Activated naive CD8-positive, alpha-beta T cell treated with anti-CD3 and anti-CD28 coated beads for 36 hours (primary cell): ENCODE measurements at places on chromosomes 1 and 21. TPM values are rescaled to one million over a fixed set of nuclear protein-coding genes. Genes with fewer than 3 reads are reported as not detected.

Gene FABP3
- not detected for total RNA-seq

Gene CBR3
- total RNA-seq, result 9.5 TPM

Gene PTGER3
- total RNA-seq, result not detected

Gene LCE1F
- not detected for total RNA-seq

Gene PLEKHN1
- 1.3 TPM for total RNA-seq

- H3K4me3 ChIP-seq, result no peak overlapping the region
- H3K36me3 ChIP-seq, result no peaks in the 10 kb centered on the region
- DNase-seq, result no peak
- H3K27ac ChIP-seq, result no peak overlapping the region
- H3K27me3 ChIP-seq, result peaks cover 4% of the 10 kb centered on the region
These were observed 3.2 kb upstream of the CELSR2 start for GRCh38 chr1:109246141-109246551.

DNA sequence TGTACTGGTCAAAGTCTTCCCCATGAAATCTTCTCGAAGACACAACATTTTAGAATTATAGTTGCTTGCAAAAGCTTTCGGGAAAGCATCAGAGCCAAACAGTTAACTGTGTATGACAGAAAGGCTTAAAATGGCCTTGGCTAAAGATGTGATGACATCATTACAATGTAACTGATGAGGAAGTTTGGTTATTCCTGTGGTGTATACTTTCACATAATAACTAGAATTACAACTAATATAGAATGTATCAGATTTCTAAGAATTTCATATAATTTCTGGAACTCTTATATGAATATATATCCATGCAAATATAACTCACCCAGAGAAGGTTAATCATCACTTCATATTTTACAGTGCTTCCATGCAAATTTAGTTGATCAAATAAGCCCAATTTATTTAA is 8.4 kb downstream of the TP73 start:
- DNase-seq, result no peak
- no peak overlapping the region for H3K4me3 ChIP-seq
- H3K4me1 ChIP-seq, result peaks cover 17% of the 10 kb centered on the region

DNA sequence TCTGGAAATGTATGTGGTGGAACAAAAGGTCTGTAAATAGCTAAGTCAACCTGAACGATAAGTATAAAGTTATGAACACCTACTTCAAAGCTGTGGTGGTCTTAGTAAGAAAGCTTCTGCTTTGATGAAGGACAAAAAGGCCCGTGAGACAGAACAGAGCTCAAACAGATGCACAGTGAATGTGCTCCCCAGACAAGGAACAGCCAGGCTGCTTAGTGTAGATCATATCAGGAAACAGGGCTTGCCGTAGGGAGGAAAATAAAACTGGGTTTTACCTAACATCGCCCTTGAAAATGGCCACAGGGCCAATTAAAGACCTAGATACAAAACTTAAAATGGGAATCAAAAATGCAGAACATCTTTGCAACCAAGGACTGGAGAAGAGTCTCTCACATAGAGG is 40.2 kb downstream of the PRSS38 start:
- H3K4me1 ChIP-seq, result no peaks in the 10 kb centered on the region
- H3K27ac ChIP-seq, result no peak overlapping the region
- no peaks in the 10 kb centered on the region for H3K27me3 ChIP-seq
- no peak overlapping the region for H3K4me3 ChIP-seq
- no peaks in the 10 kb centered on the region for H3K36me3 ChIP-seq

DNA sequence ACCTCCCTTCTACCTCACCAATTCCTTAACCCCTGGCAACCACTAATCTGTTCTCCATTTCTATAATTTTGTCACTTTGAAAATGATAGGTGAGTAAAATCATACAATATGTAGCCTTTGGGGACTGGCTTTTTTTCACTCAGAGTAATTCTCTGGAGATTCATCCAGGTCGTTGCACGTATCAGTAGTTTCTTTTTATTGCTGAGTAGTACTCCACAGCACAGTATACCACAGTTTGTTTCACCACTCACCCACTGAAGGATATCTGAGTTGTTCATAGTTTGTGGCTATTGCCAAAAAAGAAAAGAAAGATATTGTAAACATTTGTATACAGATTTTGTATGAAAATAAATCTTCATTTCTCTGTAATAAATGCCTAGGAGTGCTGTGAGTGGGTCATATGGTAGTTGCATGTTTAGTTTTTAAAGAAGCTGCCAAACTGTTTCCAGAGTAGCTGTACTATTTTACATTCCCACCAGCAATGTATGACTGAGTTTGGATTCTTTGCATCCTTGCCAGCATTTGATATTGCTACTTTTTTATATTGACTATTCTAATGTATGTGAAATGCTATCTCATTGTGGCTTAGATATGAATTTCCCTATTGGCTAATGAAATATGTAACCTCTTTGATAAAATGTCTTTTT is 3.7 kb downstream of the CHD1L start:
- H3K4me1 ChIP-seq, result peaks cover 58% of the 10 kb centered on the region
- H3K4me3 ChIP-seq, result no peak overlapping the region
- H3K27ac ChIP-seq, result peak overlapping the region; percentile 1
- no peaks in the 10 kb centered on the region for H3K27me3 ChIP-seq
- peaks cover 40% of the 10 kb centered on the region for H3K36me3 ChIP-seq
- no peak for DNase-seq

DNA sequence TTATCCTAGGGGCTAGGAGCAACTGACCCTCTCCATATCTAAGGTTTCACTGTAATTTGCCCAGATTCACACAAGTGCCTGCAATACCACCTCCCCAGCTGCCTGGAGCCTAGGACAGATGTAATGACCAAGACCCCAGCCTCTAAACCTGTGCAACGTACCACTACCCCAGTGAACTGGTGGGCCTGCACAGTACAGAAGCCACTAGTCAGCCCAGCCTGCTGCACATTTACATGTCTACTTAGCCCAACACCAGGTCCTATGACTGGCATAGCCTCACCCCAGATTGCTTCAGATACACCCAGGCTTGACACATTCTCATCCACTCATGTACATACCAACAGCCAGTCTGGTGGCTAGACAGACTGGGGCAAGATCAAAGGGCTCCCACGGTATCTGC is 1336.6 kb downstream of the BRINP3 start:
- H3K4me1 ChIP-seq, result no peaks in the 10 kb centered on the region
- no peak overlapping the region for H3K4me3 ChIP-seq
- no peak for DNase-seq
- H3K36me3 ChIP-seq, result no peaks in the 10 kb centered on the region
- H3K27ac ChIP-seq, result no peak overlapping the region

DNA sequence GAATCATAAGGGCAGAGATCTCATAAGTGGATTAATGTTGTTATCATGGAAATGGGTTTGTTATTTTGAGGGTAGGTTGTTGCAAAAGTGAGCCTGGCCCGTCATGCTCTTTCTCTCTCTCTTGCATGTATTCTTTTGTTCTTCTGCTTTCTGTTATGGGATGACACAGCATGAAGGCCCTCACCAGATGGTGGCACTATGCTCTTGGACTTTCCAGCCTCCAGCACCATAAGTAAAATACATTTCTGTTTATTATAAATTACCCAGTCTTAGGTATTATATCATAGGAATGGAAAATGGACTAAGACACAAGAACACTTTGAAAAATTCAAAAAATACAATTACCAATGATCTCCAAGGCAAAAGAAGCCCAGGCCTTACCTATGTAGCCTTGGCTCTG is 676.1 kb downstream of the PTPRU start:
- no peak for DNase-seq
- no peaks in the 10 kb centered on the region for H3K4me1 ChIP-seq
- H3K27me3 ChIP-seq, result peaks cover 35% of the 10 kb centered on the region
- no peak overlapping the region for H3K4me3 ChIP-seq

- H3K36me3 ChIP-seq, result no peaks in the 10 kb centered on the region
- peaks cover under 1% of the 10 kb centered on the region for H3K27me3 ChIP-seq
- no peak for DNase-seq
These were observed 95.4 kb upstream of the USP24 start for GRCh38 chr1:55310505-55310971.

- H3K4me3 ChIP-seq, result no peak overlapping the region
- DNase-seq, result no peak
- no peaks in the 10 kb centered on the region for H3K27me3 ChIP-seq
- H3K4me1 ChIP-seq, result peaks cover 5% of the 10 kb centered on the region
- H3K27ac ChIP-seq, result no peak overlapping the region
These were observed 11.2 kb upstream of the GATAD2B start for GRCh38 chr1:153933955-153934354.

DNA sequence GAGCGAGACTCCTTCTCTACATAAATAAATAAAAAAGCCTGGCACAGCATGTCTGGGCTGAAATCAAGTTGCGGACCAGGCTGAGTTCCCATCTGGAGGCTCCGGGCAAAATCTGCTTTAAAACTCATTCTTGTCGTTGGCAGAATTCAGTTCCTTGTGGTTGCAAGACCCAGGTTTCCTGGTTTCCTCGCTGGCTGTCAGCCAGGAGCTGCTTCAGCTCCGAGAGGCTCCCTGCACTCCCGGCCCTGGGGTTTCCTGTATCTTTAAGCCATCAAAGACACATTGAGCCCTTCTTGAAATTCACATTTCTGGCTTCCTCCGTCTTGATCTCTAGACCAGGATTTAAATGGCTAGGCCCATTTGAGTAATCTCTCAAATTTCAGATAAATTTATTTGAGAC is 20.6 kb upstream of the SCCPDH start:
- DNase-seq, result no peak
- H3K27me3 ChIP-seq, result peaks cover 3% of the 10 kb centered on the region
- no peak overlapping the region for H3K27ac ChIP-seq
- H3K4me3 ChIP-seq, result no peak overlapping the region
- H3K4me1 ChIP-seq, result peaks cover 8% of the 10 kb centered on the region
- no peaks in the 10 kb centered on the region for H3K36me3 ChIP-seq

- H3K4me1 ChIP-seq, result peaks cover 22% of the 10 kb centered on the region
- peak overlapping the region; percentile 94 for H3K27ac ChIP-seq
- peak; percentile 54 for DNase-seq
- H3K27me3 ChIP-seq, result peaks cover 4% of the 10 kb centered on the region
- H3K4me3 ChIP-seq, result no peak overlapping the region
These were observed 6.6 kb upstream of the NTPCR start for GRCh38 chr1:232943679-232944252.

DNA sequence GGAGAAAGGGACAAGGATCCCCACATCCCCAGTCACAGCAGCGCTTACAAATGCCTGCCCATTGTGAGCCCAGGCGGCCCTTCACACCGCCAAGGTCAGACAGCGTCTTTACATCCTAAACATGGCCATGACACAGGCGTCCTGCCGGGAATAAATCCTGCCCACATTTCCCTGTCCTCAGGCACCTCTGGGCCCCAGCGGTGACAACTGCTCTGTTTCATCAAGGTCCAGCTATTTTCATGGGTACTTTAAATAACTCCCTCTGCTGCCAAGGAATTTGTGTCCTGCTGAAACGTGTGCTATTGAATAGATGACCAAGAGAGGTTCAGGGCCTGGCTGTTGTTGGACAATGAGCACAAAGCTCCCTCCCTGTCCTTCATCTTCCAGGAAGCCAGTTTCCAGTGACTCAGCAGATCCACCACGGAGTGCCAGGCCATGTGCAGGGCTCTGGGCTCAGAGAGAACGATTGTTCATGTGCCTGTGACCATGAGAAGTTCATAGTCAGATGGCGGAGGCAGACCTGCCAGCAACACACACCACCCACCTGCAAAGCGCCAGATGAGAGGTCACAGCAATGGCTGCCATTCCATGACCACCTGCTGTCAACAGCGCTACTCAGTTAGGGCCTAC is 195.8 kb downstream of the MATN1 start:
- no peaks in the 10 kb centered on the region for H3K4me1 ChIP-seq
- no peak overlapping the region for H3K27ac ChIP-seq
- H3K4me3 ChIP-seq, result no peak overlapping the region

DNA sequence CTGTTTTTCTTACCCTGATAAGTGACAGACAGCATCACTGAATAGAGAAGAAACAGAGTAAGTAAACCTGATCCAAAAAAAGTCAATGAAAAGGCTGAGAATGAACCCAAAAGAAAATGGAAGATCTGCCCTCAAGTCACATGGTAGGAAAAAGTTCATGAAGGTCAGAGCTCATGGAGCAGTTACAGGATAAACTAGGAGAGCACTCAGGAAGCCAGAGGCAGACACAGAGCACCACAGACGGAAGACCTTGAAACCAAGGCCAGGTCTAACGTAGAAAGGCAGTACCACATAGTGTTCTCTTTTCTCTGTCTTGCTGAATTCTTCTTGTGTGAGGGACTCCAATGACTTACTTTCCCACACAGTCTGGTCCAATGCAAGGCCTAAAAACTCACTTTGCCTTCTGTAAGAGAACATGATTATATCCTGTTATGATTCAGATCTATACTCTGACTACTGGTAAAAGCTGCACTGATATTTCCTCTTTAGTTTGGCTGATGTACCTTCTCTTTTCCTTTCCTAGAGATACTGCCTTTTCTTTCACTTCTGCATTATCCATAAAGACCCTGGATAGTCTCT is 40.8 kb downstream of the RTCA start:
- H3K36me3 ChIP-seq, result no peaks in the 10 kb centered on the region
- H3K4me1 ChIP-seq, result no peaks in the 10 kb centered on the region
- H3K27me3 ChIP-seq, result no peaks in the 10 kb centered on the region
- H3K4me3 ChIP-seq, result no peak overlapping the region

DNA sequence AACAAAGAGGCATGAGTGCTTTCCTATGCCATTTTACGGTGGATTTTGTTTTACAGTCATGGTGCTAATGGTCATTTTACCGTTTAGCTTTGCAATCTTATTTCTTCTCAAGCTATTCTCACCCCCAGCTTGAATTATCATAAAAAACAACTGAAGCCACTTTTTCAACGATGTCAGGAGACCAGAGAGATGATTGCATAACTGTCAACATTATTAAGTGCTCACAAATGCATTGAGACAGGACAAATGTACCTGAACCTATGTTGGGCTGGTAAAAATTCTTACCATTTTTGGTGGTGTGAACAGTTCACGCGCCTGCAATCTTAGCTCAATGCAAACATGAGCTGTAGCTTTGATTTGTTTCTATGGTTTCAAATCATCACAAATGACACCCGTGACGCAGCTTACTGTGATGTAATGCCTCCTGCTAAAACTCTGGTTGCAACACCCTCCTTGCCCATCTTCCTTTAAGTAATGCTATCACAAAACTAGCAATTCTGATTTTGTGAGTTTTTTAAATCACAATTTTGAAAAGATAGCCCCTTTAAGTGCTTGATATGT is 104.4 kb downstream of the UCHL5 start:
- H3K27me3 ChIP-seq, result no peaks in the 10 kb centered on the region
- no peak overlapping the region for H3K4me3 ChIP-seq
- no peak overlapping the region for H3K27ac ChIP-seq
- no peaks in the 10 kb centered on the region for H3K4me1 ChIP-seq
- DNase-seq, result no peak

DNA sequence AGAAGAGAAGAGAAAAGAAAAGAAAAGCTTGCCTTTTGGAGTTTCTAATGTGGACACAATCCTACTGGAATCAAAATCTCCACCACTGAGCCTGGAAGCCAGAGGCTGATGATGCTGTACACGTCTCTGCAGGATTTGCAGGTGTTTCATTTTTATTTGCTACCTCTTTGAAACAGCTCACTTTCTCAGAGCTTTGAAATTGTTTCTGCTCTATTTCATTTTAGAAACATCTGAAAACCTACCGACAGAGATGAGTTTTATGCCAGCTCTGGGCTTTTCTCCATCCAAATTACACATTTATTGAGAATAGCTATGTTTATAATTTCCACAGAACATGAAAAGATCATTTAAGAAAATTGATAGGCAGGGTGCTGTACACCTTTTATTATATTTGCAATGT is 46.2 kb downstream of the URB2 start:
- H3K36me3 ChIP-seq, result peaks cover 13% of the 10 kb centered on the region
- H3K4me1 ChIP-seq, result peaks cover 7% of the 10 kb centered on the region
- no peak overlapping the region for H3K4me3 ChIP-seq
- no peak for DNase-seq
- no peaks in the 10 kb centered on the region for H3K27me3 ChIP-seq
- no peak overlapping the region for H3K27ac ChIP-seq

- no peak overlapping the region for H3K27ac ChIP-seq
- no peak for DNase-seq
- no peak overlapping the region for H3K4me3 ChIP-seq
- H3K27me3 ChIP-seq, result peaks cover 2% of the 10 kb centered on the region
These were observed 19.6 kb upstream of the TCEA3 start for GRCh38 chr1:23444104-23444533.
